ENCODE measurements at places on chromosomes 1 and 21. TPM values are rescaled to one million over a fixed set of nuclear protein-coding genes. Genes with fewer than 3 reads are reported as not detected.
A peak's percentile ranks its signal among the peaks of the same experiment; 100 is the strongest.

- H3K4me3 ChIP-seq = no peak overlapping the region
- no peak overlapping the region for H3K27ac ChIP-seq
- no peaks in the 10 kb centered on the region for H3K36me3 ChIP-seq
- DNase-seq = no peak
- H3K27me3 ChIP-seq = no peaks in the 10 kb centered on the region
Measured at GRCh38 chr1:63152572-63152971, 169.8 kb upstream of the FOXD3 start.

DNA sequence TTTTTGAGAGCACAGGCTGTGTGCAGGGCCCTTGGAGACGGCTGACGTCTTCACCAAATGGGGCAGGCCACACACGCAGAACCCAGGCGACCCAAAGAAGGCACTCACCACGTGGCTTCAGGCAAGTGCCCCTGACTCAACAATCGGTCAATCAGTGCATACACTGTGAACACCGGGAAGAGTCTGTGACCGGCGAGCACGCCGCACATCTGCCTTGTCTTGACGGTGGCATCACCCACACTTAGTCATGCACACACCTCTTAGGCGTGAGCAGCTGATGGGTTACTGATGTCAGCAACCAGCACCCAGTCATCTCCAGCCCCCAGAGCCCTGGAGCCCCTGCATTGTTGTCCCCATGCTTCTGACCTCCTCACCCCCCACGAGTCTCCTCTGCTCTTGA lies 4.9 kb upstream of the LRRC3 start:
- H3K4me1 ChIP-seq = no peaks in the 10 kb centered on the region
- H3K4me3 ChIP-seq = no peak overlapping the region
- H3K27ac ChIP-seq = no peak overlapping the region
- H3K36me3 ChIP-seq = no peaks in the 10 kb centered on the region
- no peak for DNase-seq
- H3K27me3 ChIP-seq = no peaks in the 10 kb centered on the region

GRCh38 chr1:80047791-80048190 lies 1041.3 kb upstream of the ADGRL4 start:
- H3K27me3 ChIP-seq = no peaks in the 10 kb centered on the region
- H3K4me1 ChIP-seq = no peaks in the 10 kb centered on the region

- no peak overlapping the region for H3K27ac ChIP-seq
- H3K36me3 ChIP-seq = no peaks in the 10 kb centered on the region
- H3K27me3 ChIP-seq = no peaks in the 10 kb centered on the region
- no peak overlapping the region for H3K4me3 ChIP-seq
- no peak for DNase-seq
Measured at GRCh38 chr1:11780380-11781147, 18.6 kb downstream of the C1orf167 start.

GRCh38 chr21:43775795-43776430 lies at the start of gene CSTB:
CSTB (minus strand) TSS chr21:43776308; CDS start chr21:43776269, 39 bp downstream.
- H3K36me3 ChIP-seq = no peaks in the 10 kb centered on the region
- peak within 1 kb of the TSS; percentile 77 for H3K27ac ChIP-seq
- H3K4me3 ChIP-seq = peak within 1 kb of the TSS; percentile 64
- no peaks in the 10 kb centered on the region for H3K27me3 ChIP-seq

DNA sequence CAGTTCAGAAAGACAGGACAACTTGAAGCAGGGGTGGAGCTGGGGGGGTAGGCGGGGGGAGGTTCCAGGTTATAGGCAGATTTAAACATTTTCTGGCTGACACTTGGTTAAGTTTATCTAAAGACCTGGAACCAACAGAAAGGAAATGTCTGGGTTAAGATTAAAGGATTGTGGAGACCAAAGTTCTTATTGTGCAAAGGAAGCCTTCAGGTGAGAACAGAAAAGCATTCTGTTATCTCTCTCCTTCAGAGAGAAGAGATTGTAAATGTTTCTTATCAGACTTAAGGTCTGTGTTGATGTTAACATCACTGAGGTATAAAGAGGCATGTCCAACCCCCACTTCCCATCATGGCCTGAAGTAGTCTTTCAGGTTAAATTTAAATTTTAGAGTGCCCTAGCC lies 3.7 kb upstream of the ACADM start:
- no peaks in the 10 kb centered on the region for H3K36me3 ChIP-seq
- no peaks in the 10 kb centered on the region for H3K27me3 ChIP-seq
- peak; percentile 16 for DNase-seq
- H3K27ac ChIP-seq = no peak overlapping the region
- no peak overlapping the region for H3K4me3 ChIP-seq

GRCh38 chr1:115524236-115524635 lies 117.5 kb upstream of the VANGL1 start:
- H3K27ac ChIP-seq = no peak overlapping the region
- H3K36me3 ChIP-seq = no peaks in the 10 kb centered on the region
- H3K27me3 ChIP-seq = no peaks in the 10 kb centered on the region

GRCh38 chr1:28173980-28174297 lies 2.6 kb downstream of the PTAFR start:
- no peaks in the 10 kb centered on the region for H3K27me3 ChIP-seq
- no peak overlapping the region for H3K4me3 ChIP-seq
- peaks cover 34% of the 10 kb centered on the region for H3K4me1 ChIP-seq
- DNase-seq = no peak
- H3K36me3 ChIP-seq = no peaks in the 10 kb centered on the region
- H3K27ac ChIP-seq = no peak overlapping the region

DNA sequence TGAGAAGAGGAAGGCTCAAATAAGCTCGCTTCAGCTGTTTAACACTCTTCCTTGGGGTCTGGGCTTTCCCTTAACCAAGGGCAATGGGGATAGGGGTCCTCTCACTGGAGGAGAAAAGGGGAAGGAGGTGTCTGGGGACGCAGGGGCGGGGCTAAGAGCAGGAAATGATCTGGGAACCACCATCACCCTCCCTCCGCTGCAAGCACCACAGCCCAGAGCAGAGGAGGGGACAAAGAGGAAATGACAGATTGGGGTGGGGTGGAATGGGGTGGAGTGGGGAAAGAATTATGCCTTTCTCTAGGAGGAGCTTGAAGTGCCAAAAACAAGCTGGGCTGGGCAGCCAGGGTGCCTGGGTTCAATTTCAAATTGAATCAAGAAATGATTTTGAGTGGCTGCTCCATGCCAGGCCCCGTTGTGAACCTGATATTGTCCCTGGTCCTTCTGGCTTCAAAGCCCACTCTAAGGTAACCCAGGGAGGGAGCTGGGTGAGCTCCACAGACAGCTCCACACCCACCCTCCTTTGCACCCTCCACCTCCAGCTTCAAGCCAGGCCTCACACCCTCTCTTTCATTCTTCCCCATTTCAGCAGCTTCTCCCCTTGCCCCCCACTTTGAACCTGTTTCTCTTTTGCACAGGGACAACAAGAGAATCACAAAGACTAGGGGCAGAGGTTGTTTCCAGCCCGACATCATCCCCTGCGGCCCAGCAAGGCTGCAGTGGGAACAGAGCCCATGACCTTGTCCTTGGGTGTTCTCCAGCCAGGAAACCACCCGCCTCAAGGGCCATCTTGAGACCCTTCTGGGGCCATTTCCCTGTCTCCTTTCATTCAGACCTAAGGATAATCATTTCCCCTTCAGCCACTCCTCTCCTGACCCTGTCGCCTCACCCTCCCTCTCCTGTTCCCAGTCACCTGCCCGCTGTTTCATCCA lies 1.1 kb downstream of the ARHGAP30 start:
- no peaks in the 10 kb centered on the region for H3K27me3 ChIP-seq
- peaks cover 27% of the 10 kb centered on the region for H3K36me3 ChIP-seq
- peaks cover 50% of the 10 kb centered on the region for H3K4me1 ChIP-seq
- H3K27ac ChIP-seq = peak overlapping the region; percentile 93
- DNase-seq = peak; percentile 80

DNA sequence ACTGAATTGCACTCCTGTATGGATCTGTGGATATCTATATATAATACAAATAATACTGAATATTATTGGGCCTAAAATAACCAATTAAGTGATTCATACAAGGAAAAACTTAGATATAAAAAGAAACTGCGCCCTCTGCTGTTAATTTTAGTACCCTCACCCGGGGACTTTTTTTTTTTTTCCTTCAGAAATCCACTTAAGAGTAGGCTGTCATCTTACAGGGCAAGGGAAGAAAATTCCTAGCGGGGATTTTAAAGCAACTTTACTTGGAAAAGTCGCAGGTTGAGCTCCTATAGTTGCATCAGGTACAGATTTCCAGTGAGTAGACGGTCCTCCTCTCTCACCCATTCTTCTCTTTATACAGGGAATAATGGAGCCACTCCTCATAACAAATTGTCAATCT lies 1.3 kb downstream of the NTNG1 start:
- peaks cover 2% of the 10 kb centered on the region for H3K27me3 ChIP-seq
- peak overlapping the region; percentile 51 for H3K4me3 ChIP-seq
- H3K27ac ChIP-seq = no peak overlapping the region
- DNase-seq = peak; percentile 14

DNA sequence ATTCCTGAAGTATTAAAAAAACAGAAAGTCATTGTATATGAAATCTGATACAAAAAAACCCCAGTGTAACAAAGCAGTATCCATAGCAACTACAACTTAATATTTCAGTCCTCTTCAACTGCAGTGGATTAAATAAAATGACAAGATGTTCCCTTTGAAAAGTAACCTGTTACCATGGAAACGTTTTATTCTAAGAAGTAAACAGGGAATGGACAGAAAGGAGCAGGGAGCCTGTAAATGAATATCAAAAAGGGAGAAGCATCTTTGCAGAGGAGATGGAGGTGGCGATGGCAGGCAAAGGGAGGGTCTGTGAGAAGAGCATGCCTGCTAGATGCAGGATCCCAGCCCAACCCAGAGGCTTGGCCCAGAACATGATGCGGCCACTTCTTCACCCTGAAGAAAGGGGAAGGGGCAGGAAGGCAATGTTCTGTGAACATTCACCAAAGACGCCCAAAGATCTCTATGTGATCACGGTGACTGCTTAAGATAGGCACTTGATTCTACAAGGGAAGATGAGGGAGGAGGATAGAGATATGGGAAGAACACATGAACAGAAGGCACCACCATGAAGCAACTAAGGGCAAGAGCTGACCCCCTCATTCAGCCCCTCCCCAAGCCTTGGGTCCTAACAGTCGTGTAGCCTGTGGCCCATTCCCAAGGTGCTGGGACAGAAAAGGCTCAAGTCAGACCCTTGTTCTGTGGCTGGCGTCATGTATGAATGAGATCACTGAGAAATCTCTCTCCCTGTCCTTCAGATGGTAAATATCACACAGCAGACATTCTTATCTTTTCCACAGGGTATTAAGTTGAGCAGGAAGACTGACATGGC lies 200.0 kb downstream of the SLC45A1 start:
- DNase-seq = peak; percentile 23
- no peaks in the 10 kb centered on the region for H3K36me3 ChIP-seq
- peaks cover 33% of the 10 kb centered on the region for H3K4me1 ChIP-seq
- no peak overlapping the region for H3K4me3 ChIP-seq
- peak overlapping the region; percentile 48 for H3K27ac ChIP-seq

DNA sequence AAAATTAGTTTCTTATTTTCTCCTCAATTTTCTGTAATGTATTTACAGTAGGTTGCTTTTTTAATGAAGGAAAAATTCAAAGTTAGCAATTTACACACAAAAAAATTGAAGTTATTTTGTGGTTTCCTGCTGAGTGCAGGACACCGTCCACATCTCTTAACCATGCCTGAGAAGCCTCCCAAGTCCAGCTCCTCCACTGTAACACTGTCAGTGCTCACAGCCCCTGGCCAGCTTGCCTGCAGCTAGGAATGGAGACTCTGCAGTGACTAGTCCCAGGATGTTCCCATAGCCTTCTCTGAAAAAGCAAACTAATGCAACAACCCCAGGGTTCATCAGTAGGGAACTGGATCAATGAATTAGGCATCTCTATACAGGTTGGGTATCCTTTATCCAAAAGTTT lies 3.5 kb downstream of the A3GALT2 start:
- no peak overlapping the region for H3K27ac ChIP-seq
- H3K36me3 ChIP-seq = no peaks in the 10 kb centered on the region
- no peak overlapping the region for H3K4me3 ChIP-seq
- no peak for DNase-seq
- no peaks in the 10 kb centered on the region for H3K27me3 ChIP-seq

DNA sequence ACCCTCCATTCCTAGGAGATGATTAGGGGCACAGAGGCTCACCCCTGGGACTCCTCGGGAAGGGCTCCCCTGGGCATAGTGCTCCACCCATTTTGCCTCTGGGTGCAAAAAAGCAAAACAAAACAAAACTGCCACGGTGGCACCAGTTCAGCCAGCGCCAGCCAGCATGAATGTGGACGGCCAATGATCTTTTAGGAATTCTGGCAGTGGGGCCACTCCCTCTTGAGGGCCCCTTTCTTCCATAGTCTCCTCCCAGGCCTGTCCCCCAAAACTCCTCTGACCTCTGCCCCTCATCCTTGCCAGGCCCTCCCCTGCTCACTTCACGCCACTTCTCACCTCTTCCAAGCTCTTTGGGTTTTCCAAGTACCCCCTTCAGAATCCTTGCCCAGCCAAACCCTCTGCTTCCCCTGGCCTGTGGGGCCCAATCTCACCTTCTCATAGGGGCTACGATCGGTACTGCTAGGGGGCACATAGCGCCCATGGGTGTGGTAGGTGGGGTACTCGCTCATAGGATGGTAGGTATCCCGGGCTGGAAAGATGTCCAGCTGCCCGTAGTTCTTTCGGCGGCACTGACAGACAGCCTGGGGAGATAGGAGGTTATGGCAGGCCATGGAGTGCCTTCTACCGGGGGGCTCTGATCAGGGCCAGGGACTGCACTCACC lies 13.3 kb downstream of the TRIM46 start:
- H3K36me3 ChIP-seq = no peaks in the 10 kb centered on the region
- H3K4me1 ChIP-seq = no peaks in the 10 kb centered on the region
- H3K27me3 ChIP-seq = no peaks in the 10 kb centered on the region
- H3K27ac ChIP-seq = no peak overlapping the region

GRCh38 chr1:56216218-56216617 lies 363.1 kb downstream of the PLPP3 start:
- H3K4me3 ChIP-seq = no peak overlapping the region
- H3K36me3 ChIP-seq = no peaks in the 10 kb centered on the region
- no peaks in the 10 kb centered on the region for H3K4me1 ChIP-seq

GRCh38 chr1:36151845-36152203 lies 2.5 kb upstream of the TRAPPC3 start:
- H3K4me1 ChIP-seq = peaks cover 60% of the 10 kb centered on the region
- H3K36me3 ChIP-seq = no peaks in the 10 kb centered on the region
- H3K4me3 ChIP-seq = peak overlapping the region; percentile 76
- no peaks in the 10 kb centered on the region for H3K27me3 ChIP-seq

The PLA2G2D gene
- total RNA-seq = not detected

The AGMAT gene
- total RNA-seq = 9.5 TPM

The ZNF695 gene
- not detected for total RNA-seq

The AMY1A gene
- total RNA-seq = not detected

The SLFNL1 gene
- 0.95 TPM for total RNA-seq

The SELP gene
- total RNA-seq = 2.8 TPM

The MAN1C1 gene
- total RNA-seq = 61.0 TPM

The ANGPTL1 gene
- not detected for total RNA-seq

The CD52 gene
- 1,390 TPM for total RNA-seq

The RGS8 gene
- total RNA-seq = not detected

The C1orf226 gene
- total RNA-seq = 0.24 TPM
